Right atrium auricular region (tissue), 2 donors: ENCODE measurements at places on chromosomes 4 and X. TPM values are rescaled to one million over a fixed set of nuclear protein-coding genes. Genes with fewer than 3 reads are reported as not detected.

The AMER1 gene
- 4.1 TPM for total RNA-seq

The BANK1 gene
- not detected for total RNA-seq

DNA sequence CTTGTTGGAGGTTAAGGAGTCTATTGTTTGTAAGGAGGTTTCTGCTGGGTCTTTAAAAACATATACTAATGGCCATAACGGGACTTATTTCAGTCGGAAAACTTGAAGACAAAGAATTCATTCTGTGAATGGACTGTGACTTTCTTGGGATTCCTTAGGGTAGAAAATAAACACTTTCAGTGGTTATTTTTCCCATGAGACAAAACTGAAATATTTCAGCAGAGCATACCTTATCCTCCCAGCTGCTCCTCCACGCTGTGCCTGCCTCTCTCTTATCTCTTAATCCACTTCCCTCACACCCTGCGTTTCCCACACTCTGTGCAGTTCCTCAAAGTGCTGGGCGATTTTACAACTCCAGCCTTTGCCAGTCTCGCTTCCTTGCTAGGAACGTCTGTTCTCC is 47.1 kb upstream of the SORBS2 start:
- DNase-seq: no peak

DNA sequence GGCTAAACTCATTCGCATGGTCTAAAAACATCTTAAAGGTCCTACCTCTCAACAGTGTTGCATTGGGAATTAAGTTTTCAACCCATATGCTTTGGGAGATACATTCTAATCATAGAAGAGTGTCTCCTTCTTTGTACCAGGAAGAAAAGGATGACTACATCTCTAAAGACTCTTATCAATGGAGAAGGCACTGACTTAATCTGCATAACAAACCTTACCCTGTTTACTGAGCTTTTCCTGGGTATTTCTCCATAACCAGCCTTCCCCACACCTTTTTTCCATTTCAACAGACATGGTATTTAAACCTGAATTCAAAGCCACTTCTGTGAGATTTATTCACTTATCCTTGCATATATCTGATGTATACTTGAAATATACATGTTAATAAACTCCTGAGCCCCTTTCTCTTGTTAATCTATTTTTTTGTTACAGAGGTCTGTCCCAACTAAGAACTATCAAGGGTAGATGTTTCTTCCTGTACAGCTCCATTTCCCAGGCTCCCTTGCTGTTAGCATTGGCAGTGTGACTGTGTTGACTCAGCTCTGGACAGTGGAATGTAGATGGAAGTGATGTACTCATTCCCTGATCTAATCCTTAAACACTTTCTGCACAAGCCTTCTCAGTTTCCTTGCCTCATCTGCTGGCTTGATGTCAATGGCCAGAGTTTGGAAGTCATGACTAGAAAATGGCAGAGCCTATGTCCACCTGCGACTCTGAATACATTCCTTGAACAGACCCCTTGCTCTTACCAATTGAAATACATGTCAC is 148.9 kb upstream of the CPEB2 start:
- no peak for DNase-seq

DNA sequence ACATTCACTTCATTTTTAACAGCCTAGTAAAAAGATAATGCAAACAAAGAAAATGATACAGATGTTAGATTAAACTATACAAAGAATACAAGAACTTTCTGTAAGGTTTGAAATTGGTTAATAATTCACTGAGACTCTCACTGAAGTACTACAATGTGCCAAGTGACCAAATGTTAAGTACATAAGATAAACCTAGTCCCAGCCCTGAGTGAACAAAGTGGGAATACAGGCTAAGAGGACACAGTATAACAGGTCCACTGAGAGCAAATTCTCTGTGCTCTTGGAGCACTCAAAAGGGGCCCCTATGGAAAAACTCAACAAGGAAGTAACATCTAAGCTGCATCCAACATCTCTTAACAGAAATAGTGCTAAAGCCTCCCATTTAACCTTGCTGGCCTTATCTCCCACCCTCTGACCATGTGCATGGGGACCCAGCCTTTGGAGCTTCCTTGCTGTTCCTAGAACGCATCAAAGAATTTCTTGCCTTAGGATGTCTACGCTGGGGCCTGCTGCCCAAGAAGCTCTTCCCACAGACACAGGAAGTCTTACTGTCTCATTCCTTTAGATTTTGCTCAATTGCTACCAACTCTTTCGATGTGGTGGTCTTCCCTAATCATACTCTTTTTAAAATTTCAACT is 113.4 kb downstream of the ZAR1 start:
- DNase-seq: no peak
